Frontal cortex (tissue), 4 donors: ENCODE measurements at places on chromosomes 11 and 22.

- DNase-seq: no peak
Observed at GRCh38 chr11:43933608-43934551, 8.6 kb upstream of the C11orf96 start.

GRCh38 chr22:17578136-17578754 is 14.9 kb downstream of the SLC25A18 start:
- DNase-seq: no peak

GRCh38 chr11:17629113-17629512 is 82.1 kb downstream of the OTOG start:
- no peak for DNase-seq

DNA sequence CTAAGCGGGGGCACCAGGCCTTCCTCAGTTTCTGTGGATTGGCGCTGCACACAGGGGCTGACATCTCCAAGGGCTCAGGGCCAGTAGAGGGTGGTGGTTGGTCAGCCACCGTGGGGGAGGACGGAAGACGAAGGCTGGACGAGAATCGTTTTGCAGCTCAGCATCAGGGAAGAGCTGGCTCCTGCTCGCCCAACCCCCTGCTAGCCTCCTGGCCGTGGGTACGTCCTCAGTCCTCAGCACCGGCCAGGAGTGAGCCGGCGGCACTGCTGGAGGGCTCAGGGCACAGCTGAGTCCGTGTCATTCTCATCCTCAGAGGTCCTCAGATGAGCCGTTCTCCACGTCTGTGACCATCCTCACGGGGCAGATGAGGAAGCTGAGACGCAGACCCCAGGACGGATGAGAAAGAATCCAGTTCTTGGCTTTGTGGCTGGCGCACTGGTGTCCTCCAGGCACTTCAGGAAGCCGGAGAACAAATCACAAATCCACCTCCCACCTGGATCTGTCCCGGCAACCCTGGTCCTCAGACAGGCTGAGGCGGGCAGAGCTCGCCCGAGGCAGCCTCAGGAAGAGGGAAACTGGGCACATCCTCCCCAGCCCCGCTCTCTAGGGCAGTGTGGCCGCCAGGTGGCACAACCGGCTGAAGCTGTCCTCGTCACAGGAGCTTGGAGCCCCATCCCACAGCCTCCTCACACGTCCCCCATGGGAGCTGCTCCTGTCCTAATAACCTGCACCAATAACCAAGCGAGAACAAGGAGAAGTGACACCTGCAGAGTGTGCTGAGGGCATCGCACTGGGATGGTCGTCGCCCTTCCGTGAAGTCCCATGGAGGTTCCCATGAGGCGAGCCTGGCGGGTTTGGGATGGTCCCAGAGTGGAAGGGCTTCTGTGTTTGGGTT is 393.7 kb downstream of the BRD1 start:
- DNase-seq: no peak

DNA sequence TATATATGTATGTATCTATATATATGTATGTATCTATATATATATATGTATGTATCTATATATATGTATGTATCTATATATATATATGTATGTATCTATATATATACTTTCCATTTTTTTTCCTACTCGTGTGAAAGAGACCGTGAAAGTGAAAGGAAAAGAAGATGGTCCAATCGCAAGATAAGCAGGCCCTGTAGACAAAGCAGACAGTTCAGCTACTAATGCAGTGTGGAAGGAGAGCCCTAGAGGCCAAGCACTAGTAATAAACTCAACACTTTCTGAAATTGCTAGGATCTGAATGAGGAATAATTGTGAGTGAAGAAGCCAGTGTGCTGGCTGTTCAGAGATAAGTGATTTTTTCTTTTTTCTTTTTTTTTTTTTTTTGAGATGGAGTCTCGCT is 47.2 kb downstream of the MCHR1 start:
- DNase-seq: no peak

- DNase-seq: no peak
Observed at GRCh38 chr11:95507794-95508193, 276.8 kb upstream of the SESN3 start.

- DNase-seq: no peak
Observed at GRCh38 chr11:14538926-14539554, 18.9 kb upstream of the PSMA1 start.
